NCI-H748 treated with DMSO at 0.1 percent for 48 hours (cell line): ENCODE measurements at places on chromosomes 7 and 10.

DNA sequence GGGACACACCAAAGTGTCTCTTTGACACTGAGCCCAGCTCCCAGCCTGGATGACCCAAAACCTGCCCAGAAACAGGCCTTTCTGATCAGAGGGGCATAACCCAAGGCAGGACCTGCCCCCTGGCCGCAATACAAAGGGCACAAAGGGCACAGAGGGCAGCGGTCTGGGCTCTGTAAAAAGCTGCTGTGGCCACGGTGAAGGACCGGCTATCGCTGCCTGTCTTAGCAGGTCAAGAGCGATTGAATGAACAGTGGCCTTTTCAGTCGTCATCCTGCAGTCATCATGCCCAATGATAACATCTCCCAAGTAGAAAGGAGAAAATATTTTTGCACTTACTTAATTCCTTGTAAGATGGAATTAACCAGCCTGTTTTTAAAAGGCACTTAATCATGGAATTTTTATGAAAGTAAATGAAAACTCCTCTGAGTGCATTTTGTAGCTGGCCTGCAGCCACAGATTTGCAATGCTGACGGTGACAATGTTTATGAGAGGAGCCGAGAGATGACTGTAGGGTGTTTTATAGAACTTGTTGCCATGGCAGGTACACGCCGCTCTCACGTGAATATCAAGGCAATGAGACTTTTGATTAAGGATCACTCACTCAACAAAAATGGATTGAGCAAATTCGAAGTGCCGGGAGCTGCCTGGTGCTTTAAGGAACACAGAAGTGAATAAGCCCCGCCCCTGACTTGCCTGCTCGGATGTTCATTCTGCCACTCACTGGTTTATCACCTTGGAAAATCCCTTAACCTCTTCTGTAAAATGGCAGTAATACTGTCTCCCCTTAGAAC, 47.3 kb upstream of the BHLHA15 start:
- no peak for DNase-seq

- DNase-seq, result no peak
These were observed 96.9 kb upstream of the CCDC71L start for GRCh38 chr7:106757846-106758245.

DNA sequence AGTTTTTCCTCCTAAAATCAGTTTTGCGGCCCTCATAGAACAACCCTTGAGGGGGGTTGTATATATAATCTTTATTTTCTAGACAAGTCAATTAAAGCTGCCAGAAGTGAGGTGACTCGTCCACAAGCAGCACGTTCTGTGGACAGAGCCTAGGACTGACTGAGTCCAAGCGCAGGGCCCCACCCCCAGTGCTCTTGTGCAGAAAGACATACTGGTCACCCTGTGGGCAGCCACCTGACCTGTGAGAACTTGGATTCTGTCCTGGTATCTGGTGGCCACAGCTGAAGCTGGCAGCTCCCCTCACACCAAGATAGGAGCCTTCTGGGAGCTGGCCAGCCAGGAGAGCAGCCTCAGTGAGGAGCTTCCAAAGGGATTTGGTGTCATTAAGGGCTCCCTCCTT, 89.3 kb downstream of the GRK5 start:
- no peak for DNase-seq

- DNase-seq, result no peak
These were observed 154.2 kb downstream of the EGFR start for GRCh38 chr7:55172881-55173609.

GRCh38 chr7:613442-614140, 93.9 kb upstream of the PDGFA start:
- no peak for DNase-seq
